Stimulated activated CD4-positive, alpha-beta T cell treated with anti-CD3 and anti-CD28 coated beads, TNF-alpha, amount 100 ng/mL, for 1 hour (primary cell): ENCODE measurements at places on chromosomes 2 and 18.

DNA sequence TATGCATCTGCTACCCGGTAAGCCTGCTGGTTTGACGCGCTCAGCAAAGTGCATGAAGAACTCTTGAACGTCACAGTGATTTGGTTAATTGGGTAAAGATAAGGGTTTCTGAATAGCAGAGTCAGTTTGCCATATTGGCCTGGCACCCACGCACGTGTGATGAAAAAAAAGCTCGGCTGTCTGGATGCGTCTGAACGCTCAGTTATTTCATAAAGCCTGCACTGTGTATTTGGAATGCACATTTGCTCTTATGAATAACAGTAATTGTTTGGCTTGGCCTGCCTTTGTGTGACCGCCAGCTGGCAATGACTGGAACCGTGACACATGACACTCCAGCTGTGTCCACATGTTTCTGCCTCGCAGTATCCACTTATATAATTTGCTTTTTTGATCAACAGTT lies 129.2 kb upstream of the MEIS1 start:
- no peak for DNase-seq

- no peak for DNase-seq
Observed at GRCh38 chr2:165011199-165011598, 55.9 kb upstream of the SLC38A11 start.

GRCh38 chr2:6579281-6579680 lies 286.4 kb downstream of the CMPK2 start:
- DNase-seq, result no peak

GRCh38 chr2:120210270-120210693 lies 12.9 kb downstream of the TMEM185B start:
- DNase-seq, result no peak

DNA sequence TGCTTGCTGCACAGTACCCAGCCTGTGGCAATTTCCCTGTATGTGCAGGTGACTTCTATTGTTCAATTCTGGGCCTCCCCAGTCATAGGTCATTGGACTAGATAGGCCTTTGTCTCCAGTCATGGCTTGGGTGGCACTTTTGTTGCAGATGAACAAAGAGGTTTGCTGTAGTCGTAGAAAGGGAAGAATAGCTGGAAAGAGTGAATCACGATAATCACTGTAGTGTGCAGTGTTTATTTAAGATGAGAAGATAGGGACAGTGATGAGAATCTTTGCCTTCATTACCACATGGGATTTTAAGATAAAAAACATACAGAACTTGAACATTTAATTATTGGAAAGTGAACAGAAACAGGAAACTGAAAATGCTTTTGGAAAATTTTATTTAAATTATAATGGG lies 156.1 kb upstream of the CYRIA start:
- DNase-seq, result no peak
